ENCODE measurements at places on chromosomes 1 and 21.
A peak's percentile ranks its signal among the peaks of the same experiment; 100 is the strongest.

DNA sequence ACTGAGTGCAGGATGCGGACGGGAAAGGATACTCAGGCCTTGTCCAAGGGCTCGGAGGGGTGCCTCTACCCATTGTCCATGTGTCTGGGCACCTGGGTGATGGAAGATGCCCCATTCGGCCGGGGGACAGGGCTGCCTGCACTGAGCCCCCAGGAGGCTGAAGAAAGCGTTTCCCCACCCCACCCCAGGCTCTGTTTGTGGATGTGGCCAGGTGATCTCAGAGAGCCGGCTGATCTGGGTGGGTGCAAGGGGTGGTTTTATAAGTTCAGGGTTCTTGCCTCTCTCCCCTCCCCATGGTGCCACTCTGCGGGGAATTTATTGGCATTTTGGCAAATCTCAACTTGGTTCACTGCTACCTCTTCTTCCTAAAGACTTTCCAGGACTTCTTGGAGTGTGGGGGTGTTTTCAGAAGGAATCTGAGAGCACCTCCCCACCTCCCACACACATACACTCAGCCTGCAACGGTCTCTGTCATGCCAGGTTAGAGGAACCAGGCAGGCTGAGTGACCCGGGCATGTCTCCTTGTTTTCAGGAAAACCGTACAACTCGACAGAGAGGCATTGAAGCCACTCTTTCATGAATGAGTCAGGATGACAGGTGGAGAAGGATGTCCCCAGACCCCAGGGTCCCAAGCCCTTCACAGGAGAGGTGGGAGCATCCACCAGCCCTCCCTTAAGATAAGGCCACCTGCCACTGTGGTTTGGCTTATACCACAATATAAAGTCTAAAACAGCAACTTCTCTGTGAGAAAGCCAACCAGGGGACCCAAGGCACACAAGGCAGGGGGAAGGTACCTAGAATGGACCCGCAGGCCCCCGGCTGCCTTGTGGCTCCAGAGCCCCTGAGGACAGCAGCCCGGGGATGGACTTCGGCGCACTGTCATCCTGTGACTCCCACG lies 174.9 kb downstream of the ETS2 start:
- DNase-seq: no peak

DNA sequence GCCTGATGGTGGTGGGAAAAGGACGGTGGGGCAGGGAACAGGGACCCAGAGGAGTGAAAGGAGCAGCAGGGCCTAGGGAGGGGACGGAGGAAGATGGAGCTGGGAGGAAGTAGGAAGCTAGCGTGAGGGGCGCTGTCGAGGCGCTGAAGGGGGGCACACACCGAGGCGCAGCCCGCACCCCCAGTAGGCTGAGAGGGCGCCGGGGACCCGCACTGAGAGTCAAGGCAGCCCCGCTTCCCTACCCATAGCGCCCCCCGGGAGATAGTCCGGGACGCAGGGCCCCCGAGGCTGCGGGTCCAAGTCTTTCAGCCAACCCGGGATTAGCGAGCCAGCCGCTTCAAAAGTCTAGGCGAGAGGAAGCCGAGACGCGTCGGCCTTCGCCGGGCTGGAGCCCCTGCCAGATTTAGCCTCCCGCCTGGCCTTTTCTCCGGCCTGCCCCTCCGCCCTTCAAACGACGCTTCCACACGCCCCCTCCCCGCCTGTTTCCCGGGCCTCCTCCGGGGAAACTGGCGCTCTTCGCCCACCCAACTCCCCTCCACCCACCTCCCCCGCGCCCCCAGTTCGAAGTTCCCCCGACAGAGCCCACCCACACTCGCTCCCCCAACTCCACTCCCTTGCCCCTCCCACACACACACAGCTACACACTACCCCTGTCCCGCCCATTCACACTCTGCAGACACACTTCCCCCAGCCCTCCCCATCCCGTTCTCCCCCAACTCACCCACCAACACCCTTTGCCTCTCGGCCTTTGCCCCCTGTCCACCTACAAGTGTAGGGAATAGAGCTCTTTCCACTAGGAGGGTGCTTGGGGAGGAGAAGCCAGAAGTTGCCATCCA lies 7.8 kb upstream of the PROX1 start:
- no peak for DNase-seq

- no peak for DNase-seq
Observed at GRCh38 chr1:162666006-162666645, 33.9 kb downstream of the DDR2 start.

DNA sequence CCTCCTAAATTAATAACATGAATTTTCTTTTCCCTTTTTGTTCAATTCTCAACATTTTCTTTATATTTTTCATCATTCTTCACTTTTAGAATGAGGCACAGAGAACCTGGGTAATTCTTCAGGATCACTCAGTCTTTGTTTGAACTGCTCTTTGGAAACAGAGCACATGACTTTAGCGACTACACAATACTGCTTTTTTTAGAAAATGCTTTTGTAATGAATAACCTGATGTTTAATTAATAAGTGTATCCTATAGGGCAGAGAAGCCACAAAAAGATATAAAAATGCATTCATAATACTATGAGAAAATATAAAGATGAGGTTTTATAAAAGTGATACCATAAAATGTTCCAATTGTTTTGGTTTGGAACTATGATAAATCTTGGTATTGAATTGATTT lies 77.8 kb downstream of the LRRC7 start:
- DNase-seq: no peak

GRCh38 chr21:41187537-41188025 lies 19.6 kb downstream of the BACE2 start:
- no peak for DNase-seq

DNA sequence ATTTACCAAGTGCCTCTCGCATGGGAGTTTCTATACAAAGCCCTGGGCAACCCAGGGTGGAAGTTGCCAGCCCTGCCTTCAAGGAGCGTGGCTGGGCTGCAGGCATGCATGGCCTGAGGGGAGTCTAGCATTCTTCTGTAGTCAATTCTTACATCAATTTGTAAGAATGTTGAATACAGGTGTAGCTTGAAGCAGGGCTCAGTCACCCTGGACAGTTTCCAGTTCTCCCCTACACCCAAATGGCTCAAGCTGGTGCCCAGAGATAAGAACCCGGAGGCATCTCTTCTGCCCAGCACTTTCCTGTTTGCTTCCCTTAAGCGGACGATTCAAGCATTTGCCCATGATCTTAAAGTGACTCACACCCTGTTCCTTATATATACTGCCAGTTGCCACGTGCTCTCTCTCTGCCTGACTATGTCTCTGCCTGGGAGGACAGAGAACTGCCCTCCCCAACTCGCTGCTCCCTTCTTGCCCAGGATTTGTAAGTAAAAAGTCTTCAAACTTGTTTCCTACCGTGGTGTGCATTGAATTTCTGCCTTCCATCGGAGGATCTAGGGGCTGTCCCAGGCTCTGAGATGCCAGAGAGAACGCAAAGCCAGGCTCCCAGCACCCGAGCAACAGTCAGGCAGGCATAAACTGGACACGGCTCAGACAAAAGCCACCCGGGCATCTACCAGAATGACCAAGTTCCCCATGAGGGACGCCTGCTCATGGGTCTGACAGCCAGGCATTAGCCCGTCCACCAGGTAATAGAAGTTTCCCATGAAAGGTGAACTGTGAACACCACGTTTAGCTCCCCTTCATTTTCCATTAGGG lies 50.9 kb upstream of the AJAP1 start:
- no peak for DNase-seq

- peak; percentile 19 for DNase-seq
Observed at GRCh38 chr1:227942021-227942715, 5.6 kb downstream of the WNT9A start.

DNA sequence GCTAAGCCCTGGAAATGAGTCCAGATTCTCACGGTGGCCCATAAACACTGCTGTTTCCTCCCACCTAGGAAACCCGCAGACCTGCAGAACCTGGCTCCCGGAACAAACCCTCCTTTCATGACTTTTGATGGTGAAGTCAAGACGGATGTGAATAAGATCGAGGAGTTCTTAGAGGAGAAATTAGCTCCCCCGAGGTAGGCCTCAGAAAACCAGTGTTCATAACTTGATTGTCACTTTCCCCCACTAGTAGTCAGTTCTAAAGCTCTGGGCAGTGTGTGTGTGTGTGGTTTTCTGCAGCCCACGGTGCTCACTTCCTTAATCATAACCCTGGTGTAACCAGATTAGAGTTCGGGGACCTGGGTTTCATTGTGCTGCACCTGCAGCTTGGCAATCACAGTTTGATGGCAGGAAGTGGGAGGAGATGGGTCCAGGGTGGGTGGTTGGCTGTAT lies 39.1 kb downstream of the CLIC6 start:
- peak; percentile 59 for DNase-seq

- no peak for DNase-seq
Observed at GRCh38 chr1:28756846-28757245, 20.1 kb downstream of the YTHDF2 start.

DNA sequence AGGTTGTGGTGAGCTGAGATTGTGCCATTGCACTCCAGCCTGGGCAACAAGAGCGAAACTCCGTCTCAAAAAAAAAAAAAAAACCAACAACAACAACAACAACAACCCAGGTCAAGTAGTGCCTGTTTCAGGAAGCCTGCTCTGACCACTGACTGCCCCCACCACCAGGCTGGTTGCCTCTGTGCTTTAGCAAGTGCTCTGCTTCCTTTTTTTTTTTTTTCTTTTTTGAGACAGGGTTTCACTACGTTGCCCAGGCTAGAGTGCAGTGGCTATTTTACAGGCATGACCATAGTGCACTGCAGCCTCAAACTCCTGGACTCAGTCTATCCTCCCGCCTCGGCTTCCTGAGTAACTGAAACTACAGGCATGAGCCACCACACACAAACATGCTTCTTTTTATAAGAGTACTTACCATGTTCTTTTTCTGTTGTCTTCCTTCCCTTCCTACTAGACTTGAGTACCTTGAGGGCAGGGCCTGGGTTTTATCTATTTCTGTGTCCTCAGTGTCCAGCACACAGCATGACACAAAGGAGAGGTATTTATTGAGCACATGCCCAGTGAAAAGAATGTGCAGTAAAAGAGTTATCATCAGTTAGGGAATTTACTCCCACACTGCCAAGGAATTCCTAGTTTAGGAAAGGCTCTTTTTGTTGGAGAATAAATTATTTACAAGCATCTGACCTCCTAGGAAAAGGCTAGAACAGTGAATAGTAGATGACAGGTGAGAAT lies 9.9 kb upstream of the COA7 start:
- no peak for DNase-seq

DNA sequence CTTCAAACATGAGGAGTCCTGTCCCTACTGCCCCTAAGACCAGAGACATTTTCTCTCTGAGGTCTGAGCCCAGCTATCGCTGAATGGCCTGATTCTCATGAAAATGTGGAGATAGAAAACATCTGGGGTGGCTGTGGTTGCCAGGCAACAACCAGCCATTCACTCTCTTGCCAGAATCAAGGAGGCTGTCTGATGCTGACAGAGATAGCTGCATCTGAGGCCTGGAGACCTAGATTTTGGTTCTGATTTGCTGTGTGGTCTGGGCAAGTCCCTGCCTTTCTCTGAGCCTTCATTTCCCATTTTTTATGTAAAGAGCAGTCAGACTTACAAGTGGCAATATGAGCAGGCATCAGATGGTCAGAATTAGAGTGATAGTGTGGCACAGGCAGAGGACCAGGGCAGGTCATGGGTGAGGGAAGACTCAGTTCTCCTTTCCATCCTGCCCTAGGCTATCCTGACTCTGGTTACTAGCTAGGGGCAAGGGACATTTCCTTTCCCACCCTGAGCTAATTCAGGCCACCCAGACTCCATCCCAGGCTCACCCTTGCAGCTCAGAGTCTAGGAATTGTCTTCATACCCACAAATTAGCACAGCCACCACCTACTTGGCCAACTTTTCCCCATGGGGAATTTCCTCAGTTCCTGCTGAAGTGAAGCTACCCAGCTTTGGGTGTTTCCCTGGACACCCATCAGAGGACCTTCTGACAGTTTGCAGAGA lies 20.0 kb upstream of the RNF19B start:
- peak; percentile 57 for DNase-seq

DNA sequence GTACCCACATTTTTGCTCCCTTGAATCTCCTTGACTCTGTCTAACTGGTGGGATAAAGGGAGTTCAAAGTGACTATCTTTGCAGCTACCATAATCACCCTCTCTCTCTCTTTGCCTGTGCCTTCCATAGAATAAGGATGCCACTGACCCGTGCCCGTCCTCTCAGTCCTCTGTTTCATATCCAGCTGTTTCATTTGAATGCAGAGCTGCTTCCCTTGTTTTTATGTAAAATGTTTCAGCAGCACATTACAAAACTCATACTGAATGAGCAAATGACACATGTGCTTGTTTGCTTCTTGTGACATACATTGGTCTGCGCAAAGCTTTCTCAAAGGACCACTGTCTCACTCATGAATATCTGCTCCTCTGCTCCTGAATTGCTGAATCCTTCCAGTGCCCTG lies 38.4 kb downstream of the CDC42 start:
- DNase-seq: no peak

- DNase-seq: no peak
Observed at GRCh38 chr1:34166191-34166624, 1.2 kb upstream of the CSMD2 start.

GRCh38 chr1:232381394-232382100 lies 248.4 kb downstream of the SIPA1L2 start:
- no peak for DNase-seq

- DNase-seq: no peak
Observed at GRCh38 chr1:227037121-227037520, 97.0 kb downstream of the COQ8A start.

GRCh38 chr1:26169669-26170471 lies at the start of gene ZNF593:
ZNF593 (plus strand) TSS chr1:26169908; CDS start chr1:26169984, 76 bp downstream.
- DNase-seq: peak; percentile 89

DNA sequence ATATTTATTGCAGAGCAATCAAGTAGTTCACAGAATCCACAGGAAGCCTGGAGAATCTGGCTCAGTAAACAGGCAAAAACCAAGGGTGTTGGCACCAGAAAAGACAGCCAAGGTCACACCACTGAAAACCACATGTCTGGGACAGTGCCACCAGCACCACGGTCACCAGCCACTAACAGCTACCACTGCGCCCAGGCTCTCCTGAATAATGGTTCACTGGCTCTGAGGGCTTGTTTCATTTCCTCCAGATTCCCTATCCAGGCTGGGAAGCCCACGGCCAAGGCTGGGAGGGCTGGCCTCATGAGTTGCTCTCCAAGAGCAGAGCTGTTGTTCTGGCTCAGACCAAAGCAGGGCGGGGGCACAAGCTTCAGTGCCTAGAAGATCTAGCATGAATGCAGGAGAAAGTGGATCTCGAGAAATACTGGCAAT lies 54.5 kb upstream of the PTGFRN start:
- no peak for DNase-seq

- no peak for DNase-seq
Observed at GRCh38 chr1:200314085-200314750, 95.6 kb downstream of the ZNF281 start.

- DNase-seq: no peak
Observed at GRCh38 chr1:11307852-11308251, 34.9 kb downstream of the UBIAD1 start.

Measured in activated naive CD4-positive, alpha-beta T cell treated with anti-CD3 and anti-CD28 coated beads, Interleukin-2, amount 10 ng/mL, durations not matched to agents 7 days and 5 days (primary cell).